ENCODE measurements at places on chromosomes 3 and 15.

DNA sequence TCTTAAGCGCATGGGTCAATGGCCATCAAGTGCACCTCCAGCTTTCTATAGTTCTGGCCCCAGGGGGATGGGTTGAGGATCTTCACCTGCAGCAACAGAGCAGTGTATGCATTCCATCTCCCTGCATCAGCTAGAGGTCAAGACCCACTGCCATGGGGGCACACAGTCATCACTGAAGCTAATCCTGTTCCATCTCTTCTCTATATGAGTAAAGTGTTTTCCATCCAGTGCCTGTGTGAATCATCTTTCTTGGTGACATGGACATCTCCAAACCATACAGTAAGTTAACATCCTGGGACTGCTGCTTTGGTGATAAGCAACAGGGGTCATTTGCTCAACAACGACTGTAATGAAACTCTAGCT lies 4.4 kb upstream of the ENTPD3 start:
- no peak for DNase-seq

GRCh38 chr15:99719096-99719541 lies 14.1 kb downstream of the LYSMD4 start:
- DNase-seq: no peak

DNA sequence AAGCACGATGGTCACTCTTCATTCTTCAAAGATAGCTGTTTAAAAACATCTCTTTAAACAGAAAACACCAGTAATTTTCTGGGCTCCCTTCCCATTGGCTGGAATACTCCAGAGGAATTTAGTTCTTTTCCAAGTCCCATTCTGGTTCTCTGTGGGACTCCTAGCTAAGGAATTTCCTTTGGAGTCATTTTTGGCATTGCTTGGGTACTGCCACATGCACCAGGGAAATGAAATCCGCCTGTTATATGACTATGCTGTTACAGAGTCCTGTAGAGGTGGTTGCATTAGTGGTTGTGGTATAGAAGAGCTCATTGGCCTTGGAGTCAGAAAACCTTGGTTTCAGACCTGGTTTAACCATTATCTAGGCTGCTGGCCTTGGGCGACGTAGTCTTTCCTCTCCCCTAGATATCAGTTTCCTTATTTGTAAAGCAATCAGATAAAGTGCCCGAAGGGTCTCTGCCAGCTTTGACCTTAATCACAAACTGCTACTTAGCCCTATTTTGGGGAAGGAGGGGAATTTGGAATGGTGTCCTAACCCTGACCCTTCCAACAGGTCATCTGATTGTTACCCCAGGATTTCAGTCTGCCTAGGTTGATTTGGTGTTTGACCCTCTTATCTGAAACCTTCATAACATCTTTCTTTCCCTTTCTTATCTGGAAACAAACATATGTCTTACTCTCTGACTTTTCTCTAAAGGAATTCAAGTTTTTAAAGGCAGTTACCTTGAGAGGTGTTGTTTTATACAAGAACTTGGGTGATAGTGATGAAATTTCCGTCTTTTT lies 13.4 kb downstream of the RTP1 start:
- DNase-seq: no peak

GRCh38 chr3:27880969-27881892 lies 159.1 kb upstream of the EOMES start:
- DNase-seq: no peak

- no peak for DNase-seq
Observed at GRCh38 chr3:10423171-10423882, 82.1 kb downstream of the ATP2B2 start.

GRCh38 chr3:183385698-183386613 lies 42.5 kb downstream of the MCF2L2 start:
- DNase-seq: no peak

- no peak for DNase-seq
Observed at GRCh38 chr3:106728315-106729098, 648.7 kb upstream of the CCDC54 start.

- no peak for DNase-seq
Observed at GRCh38 chr3:72171946-72172345, 387.0 kb upstream of the PROK2 start.

DNA sequence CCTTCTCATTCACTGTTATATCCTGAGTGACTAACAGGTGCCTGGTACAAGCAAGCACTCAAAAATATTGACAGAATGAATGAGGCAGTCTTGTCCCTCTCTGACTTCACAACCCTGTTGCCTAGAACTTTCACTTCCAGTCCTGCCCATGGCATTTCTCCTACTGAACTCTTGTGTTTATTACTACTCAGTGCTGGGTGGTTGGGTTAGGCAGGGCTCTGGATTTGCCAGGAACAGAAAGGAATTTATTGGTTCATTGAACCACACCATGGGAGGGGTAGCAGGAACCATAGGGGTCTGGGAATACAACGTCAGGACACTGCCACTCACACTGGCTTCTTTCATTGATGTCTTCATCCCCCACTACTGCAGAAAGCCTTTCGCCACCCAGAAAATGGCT lies 41.9 kb upstream of the SEMA4B start:
- no peak for DNase-seq

- DNase-seq: no peak
Observed at GRCh38 chr3:128447561-128448013, 19.1 kb downstream of the DNAJB8 start.

DNA sequence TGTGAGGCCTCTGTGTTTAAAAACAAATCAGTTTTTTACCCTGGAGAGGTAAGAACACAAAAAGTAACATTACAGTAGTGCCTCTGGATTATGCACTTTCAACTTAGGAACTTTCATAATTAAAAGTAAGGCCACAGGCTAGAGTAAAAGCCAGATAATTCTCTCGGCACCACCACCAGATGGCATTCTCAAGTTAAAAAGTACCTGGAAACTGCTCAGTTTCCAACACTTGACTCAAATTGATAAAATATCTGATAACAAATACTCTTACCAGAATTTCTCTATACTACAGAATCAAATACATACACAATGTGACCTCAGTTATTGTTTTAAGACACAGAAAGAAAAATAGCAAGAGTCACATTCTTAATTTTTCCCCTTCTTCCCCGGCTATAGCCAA lies 19.9 kb downstream of the SPICE1 start:
- DNase-seq: no peak

Data from GOT3 (cell line).